ENCODE measurements at places on chromosomes 4 and X. TPM values are rescaled to one million over a fixed set of nuclear protein-coding genes. Genes with fewer than 3 reads are reported as not detected.

DNA sequence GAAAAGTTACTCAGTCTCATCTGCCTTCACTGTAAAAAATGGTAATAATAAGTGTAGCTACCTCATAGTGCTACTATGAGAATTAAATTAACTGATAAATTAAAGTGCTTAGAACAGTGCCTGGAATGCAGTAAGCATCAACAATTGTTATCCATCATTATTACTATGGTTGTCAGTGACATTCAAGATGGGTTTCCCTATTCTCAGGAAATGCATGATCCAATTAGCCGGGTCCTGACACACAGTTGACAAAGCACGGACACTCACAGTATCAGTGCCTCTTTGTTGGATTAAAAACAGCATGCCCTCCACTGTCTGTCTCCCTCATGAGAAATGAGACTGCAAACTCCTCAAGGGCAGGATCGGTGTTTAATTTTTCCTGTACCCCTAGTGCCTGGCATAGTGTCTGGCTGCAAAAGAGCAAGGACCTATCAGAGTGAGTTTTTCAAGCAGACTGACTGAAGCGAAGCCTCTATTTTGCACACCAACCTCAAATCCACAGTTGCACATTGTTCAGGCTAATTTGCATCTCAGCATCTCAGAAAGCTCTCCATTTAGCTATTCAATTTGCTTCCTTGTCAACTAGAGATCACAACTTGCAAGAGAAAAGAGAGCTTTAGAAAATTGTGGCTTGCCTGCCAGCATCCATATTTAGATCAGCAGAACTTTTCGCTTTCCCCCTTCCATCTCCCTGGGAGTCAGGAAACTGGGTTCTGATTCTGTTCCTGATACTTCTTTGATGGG lies 122.9 kb downstream of the LDB2 start:
- H3K4me1 ChIP-seq = no peaks in the 10 kb centered on the region
- peaks cover 7% of the 10 kb centered on the region for H3K36me3 ChIP-seq
- H3K27me3 ChIP-seq = no peaks in the 10 kb centered on the region
- H3K4me3 ChIP-seq = no peak overlapping the region

ANK2 gene
- total RNA-seq = 267 TPM

DNA sequence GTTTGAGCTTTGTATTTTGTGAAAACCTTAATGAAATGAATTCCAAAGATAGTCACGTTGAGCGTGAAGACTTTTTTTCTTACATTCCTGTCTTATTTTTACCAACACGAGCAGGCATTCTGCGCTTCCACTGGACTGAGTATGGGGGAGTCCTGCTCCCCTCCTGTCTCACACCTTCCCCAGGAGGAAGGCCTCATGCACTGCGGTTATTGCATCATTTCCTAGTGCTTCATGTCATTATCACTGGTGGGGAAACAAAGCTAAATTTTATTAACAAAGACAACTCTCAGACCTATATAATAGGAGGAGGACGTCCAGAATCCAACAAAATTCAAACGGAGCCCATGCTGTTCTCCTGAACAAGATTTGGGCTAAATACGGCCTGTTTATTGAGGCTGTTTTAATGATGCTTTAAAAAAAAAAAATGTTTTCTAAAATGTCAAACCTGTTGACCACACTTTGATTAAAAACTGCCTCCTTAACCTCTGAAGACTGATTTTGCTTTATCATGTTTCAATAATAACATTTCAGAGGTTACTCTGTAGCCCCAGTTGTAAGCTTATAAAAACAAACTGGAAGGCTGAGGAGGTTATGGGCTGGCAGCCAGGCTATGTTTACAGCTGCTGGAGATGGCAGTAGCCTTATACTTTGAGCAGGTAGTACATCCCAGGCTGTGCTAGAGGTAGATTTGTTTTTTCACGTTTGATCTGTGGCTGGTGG lies 118.0 kb downstream of the SOWAHB start:
- no peaks in the 10 kb centered on the region for H3K27me3 ChIP-seq
- H3K27ac ChIP-seq = no peak overlapping the region
- no peaks in the 10 kb centered on the region for H3K4me1 ChIP-seq
- H3K4me3 ChIP-seq = no peak overlapping the region
- H3K36me3 ChIP-seq = peaks cover 9% of the 10 kb centered on the region

DNA sequence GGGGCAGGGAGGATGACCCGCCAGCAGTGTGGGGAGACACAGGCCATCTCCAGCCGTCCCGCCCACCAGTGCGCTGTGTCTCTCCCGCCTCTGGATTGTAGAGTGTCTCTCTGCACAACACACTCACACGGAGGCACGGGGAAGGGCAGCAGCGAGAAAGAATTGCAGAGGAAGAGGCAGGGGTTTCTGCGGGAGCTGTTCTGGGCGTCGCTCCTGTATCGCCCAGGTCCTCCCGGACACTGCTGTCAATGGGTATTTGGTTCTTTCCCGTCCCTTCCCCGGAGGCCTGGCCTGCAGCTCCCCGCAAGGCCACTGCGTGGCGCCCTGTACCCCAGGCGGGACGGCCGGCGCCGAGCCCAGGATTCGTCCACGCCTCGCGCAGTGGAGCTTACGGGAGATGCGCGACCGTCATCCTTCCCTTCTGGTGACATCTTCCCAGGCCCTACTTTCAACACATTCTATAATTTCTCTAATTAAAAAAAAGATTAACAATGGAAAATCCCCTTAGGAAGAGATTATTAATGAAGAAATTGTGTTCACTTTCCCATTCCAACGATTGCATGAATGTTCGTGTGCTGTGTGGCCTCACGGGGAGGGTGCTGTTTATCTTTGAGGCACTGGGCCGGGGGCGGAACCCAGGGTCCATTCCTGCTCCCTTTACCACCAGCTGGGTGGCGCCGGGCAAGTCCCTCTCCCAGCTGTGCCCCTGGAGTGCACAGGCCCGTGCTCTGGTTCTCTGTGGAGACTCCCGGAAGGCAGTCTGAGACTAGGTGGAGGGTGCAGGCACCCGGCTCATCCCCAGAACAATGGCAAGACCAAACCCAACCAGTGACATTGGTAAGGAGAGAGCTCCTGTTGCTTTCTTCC lies 95.7 kb downstream of the CPZ start:
- DNase-seq = no peak
- H3K27ac ChIP-seq = no peak overlapping the region
- H3K27me3 ChIP-seq = peaks cover 72% of the 10 kb centered on the region
- H3K4me1 ChIP-seq = no peaks in the 10 kb centered on the region
- H3K4me3 ChIP-seq = no peak overlapping the region

CTAG1A gene
- not detected for total RNA-seq

- H3K27me3 ChIP-seq = no peaks in the 10 kb centered on the region
- H3K36me3 ChIP-seq = no peaks in the 10 kb centered on the region
- peaks cover 61% of the 10 kb centered on the region for H3K4me1 ChIP-seq
- H3K27ac ChIP-seq = peak overlapping the region; percentile 88
- DNase-seq = no peak
Observed at GRCh38 chr4:169662206-169662605, 41.8 kb downstream of the CLCN3 start.

- peaks cover 6% of the 10 kb centered on the region for H3K4me1 ChIP-seq
- DNase-seq = no peak
- no peaks in the 10 kb centered on the region for H3K36me3 ChIP-seq
- no peak overlapping the region for H3K27ac ChIP-seq
- no peaks in the 10 kb centered on the region for H3K27me3 ChIP-seq
Observed at GRCh38 chr4:28788929-28789490, 1928.4 kb downstream of the STIM2 start.

MAGEB2 gene
- total RNA-seq = not detected

GRCh38 chr4:183576701-183577404 lies 72.0 kb downstream of the ING2 start:
- H3K27me3 ChIP-seq = no peaks in the 10 kb centered on the region
- no peaks in the 10 kb centered on the region for H3K4me1 ChIP-seq
- H3K36me3 ChIP-seq = no peaks in the 10 kb centered on the region
- H3K27ac ChIP-seq = no peak overlapping the region

DNA sequence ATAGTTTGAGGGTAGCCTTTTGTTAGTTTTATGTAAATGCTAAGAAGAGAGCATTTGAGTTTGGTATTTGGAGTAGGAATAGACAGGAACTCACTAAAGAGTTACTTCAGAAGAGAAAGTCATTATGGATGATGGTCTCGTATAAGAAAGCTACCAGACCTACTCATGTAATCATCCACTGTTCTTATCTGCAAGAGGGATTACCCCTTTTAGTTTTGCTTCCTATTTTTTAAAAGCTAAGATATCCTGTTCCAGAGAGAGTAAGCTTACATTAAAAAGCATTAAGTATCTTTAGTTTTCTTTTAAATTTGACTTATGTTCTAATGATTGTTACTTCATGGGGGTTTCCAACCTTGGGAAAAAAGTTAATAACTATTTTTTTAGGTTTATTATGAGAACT lies 12.5 kb upstream of the ART3 start:
- no peaks in the 10 kb centered on the region for H3K36me3 ChIP-seq
- H3K27me3 ChIP-seq = no peaks in the 10 kb centered on the region
- no peak overlapping the region for H3K27ac ChIP-seq
- H3K4me3 ChIP-seq = no peak overlapping the region
- H3K4me1 ChIP-seq = no peaks in the 10 kb centered on the region

OTC gene
- 0.58 TPM for total RNA-seq

CLTRN gene
- total RNA-seq = 0.66 TPM

DNA sequence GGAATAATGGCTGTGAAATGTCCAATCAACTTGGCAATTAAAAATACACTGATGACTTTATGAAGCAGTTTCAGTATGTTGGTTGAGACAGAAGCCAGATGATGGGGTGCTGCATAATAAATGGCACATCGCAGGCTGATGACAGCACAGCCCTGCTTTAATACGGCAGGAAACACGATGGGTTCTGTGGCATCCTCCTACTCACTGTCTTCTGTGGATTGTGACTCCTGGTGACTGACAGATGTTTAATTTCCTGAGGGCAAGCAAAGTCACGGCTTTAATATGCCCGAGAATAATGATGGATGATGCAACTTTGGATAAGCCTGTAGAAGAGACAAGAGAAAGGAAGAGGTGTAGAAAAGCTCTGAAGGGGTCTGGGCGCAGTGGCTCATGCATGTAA lies 295.4 kb downstream of the TRIML1 start:
- H3K27me3 ChIP-seq = no peaks in the 10 kb centered on the region
- peaks cover 9% of the 10 kb centered on the region for H3K4me1 ChIP-seq
- no peaks in the 10 kb centered on the region for H3K36me3 ChIP-seq

- no peak for DNase-seq
- no peak overlapping the region for H3K4me3 ChIP-seq
- no peaks in the 10 kb centered on the region for H3K27me3 ChIP-seq
- no peaks in the 10 kb centered on the region for H3K36me3 ChIP-seq
Observed at GRCh38 chrX:85114776-85115175, 111.1 kb downstream of the APOOL start.

GRCh38 chr4:25103418-25103817 lies 56.8 kb downstream of the SEPSECS start:
- peaks cover 57% of the 10 kb centered on the region for H3K4me1 ChIP-seq
- DNase-seq = peak; percentile 60
- no peak overlapping the region for H3K4me3 ChIP-seq
- no peaks in the 10 kb centered on the region for H3K36me3 ChIP-seq
- H3K27ac ChIP-seq = peak overlapping the region; percentile 77
- H3K27me3 ChIP-seq = no peaks in the 10 kb centered on the region

DNA sequence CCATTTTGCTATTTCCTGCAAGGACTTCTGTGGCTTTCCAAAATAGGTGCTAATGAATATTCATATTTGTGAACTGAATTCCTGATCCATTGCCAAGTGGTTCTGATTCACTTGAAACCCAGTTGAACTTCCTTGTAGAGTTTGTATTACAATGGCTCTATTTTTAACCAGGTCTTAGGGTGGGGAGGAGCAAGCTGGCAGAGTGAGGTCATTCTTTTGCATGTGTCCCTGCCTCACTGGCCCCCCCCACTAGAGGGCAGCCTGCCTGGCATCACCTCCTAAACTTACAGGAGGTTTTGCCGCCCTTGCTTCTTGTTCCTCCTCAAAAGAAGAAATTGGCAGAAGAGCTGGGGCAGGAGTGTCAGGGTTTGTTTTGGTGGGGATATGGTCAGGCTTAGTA lies 10.5 kb downstream of the PTTG2 start:
- H3K4me3 ChIP-seq = no peak overlapping the region
- peaks cover 46% of the 10 kb centered on the region for H3K4me1 ChIP-seq
- peak overlapping the region; percentile 62 for H3K27ac ChIP-seq
- no peaks in the 10 kb centered on the region for H3K27me3 ChIP-seq
- peak; percentile 72 for DNase-seq

PCDH11X gene
- 0.08 TPM for total RNA-seq

SLC34A2 gene
- not detected for total RNA-seq

DCAF4L1 gene
- 0.19 TPM for total RNA-seq

HSPA4L gene
- 16.1 TPM for total RNA-seq

DNA sequence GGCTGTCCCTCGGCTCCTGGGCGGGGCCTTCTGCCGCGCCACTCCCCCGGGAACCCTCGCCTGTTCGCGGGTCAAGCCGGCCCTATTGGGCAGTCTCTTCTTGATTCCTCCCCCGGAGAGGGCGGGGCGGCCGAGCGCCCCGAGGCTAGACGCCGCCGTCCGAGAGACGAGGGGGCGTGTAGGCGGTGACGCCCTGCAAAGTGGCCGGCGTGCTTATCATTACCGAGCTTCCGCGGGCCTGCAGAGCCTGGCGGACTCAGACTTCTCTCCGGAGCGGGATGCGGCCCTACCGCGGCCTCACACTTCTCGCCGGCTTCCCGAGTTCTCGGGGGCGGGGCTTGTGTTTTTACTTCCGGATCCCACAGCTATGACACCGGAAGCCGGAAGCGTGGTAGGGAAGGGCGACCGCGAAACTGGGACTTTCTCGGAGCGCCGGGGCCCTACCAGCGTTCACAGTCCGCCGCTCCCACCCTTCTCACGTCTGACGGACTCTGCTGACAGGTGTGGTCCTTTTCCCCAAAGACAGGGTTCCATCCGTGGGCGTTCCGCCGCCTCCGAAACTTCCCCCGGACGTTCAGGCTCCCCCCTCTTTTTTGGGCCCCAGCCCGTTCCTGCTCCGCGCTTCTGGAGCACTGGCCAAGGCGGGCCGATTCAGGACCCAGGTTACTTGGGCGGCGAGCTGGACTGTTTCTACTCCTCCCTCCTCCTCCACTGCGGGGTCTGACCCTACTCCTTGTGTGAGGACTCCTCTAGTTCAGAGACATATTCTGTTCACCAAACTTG lies at the start of gene IKBKG:
Gene IKBKG (plus strand): TSS at position 376 of the 783 bp plus-strand sequence. CDS start 4,383 bp downstream, outside the sequence.
- no peaks in the 10 kb centered on the region for H3K36me3 ChIP-seq
- peaks cover 30% of the 10 kb centered on the region for H3K4me1 ChIP-seq
- H3K27me3 ChIP-seq = no peaks in the 10 kb centered on the region
- peak; percentile 88 for DNase-seq
